ENCODE measurements at places on chromosomes 4 and X. TPM values are rescaled to one million over a fixed set of nuclear protein-coding genes. Genes with fewer than 3 reads are reported as not detected.

- H3K36me3 ChIP-seq = no peaks in the 10 kb centered on the region
- H3K4me1 ChIP-seq = no peaks in the 10 kb centered on the region
- no peak overlapping the region for H3K4me3 ChIP-seq
- no peaks in the 10 kb centered on the region for H3K27me3 ChIP-seq
- H3K27ac ChIP-seq = no peak overlapping the region
Measured at GRCh38 chrX:31717474-31717873, 645.6 kb upstream of the FTHL17 start.

The NFKB1 gene
- 14.1 TPM for total RNA-seq

- H3K27me3 ChIP-seq = peaks cover 73% of the 10 kb centered on the region
- peaks cover 3% of the 10 kb centered on the region for H3K4me1 ChIP-seq
- peak overlapping the region; percentile 44 for H3K4me3 ChIP-seq
- no peak overlapping the region for H3K27ac ChIP-seq
- no peaks in the 10 kb centered on the region for H3K36me3 ChIP-seq
- DNase-seq = peak; percentile 50
Measured at GRCh38 chrX:131067846-131068745, 9.9 kb downstream of the ARHGAP36 start.

- DNase-seq = no peak
- no peak overlapping the region for H3K27ac ChIP-seq
- no peaks in the 10 kb centered on the region for H3K36me3 ChIP-seq
- no peaks in the 10 kb centered on the region for H3K4me1 ChIP-seq
Measured at GRCh38 chr4:20137176-20137575, 114.5 kb upstream of the SLIT2 start.

The HCCS gene
- 14.8 TPM for total RNA-seq

The SLC26A1 gene
- not detected for total RNA-seq

The MAMLD1 gene
- 0.25 TPM for total RNA-seq

DNA sequence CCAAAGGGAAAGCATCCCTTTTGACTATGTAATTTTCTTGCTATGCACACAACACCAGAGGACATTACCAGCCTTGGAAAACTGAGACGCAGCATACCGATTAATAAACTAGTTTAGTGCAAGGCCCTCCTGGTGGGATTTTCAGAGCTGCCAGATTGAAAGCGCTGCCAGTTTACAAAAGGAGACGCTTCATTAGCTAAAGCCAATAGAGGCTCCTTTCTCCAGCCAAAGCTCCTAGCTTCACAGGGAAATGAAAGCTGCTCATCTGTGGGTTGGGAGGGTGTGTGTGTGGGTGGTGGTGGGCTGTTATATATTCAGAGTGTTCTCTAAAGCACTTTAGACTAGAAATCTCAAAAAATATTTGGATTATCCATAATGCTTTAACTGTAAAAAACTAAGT is 32.4 kb downstream of the SPANXN4 start:
- H3K27ac ChIP-seq = no peak overlapping the region
- DNase-seq = peak; percentile 84
- no peaks in the 10 kb centered on the region for H3K27me3 ChIP-seq
- H3K4me1 ChIP-seq = peaks cover 19% of the 10 kb centered on the region
- H3K36me3 ChIP-seq = no peaks in the 10 kb centered on the region

- H3K4me3 ChIP-seq = no peak overlapping the region
- no peaks in the 10 kb centered on the region for H3K27me3 ChIP-seq
- no peaks in the 10 kb centered on the region for H3K36me3 ChIP-seq
- H3K27ac ChIP-seq = no peak overlapping the region
- H3K4me1 ChIP-seq = no peaks in the 10 kb centered on the region
- no peak for DNase-seq
Measured at GRCh38 chr4:117063961-117064696, 21.2 kb downstream of the TRAM1L1 start.

- no peaks in the 10 kb centered on the region for H3K27me3 ChIP-seq
- H3K4me3 ChIP-seq = no peak within 1 kb of the TSS
- H3K4me1 ChIP-seq = no peaks in the 10 kb centered on the region
- no peak within 1 kb of the TSS for H3K27ac ChIP-seq
Measured at GRCh38 chrX:71111141-71111843, at the start of gene IL2RG. IL2RG (minus strand) TSS chrX:71111577; CDS start chrX:71111539, 38 bp downstream.

The GNRHR gene
- not detected for total RNA-seq
